ENCODE measurements at places on chromosomes 1 and 21.

DNA sequence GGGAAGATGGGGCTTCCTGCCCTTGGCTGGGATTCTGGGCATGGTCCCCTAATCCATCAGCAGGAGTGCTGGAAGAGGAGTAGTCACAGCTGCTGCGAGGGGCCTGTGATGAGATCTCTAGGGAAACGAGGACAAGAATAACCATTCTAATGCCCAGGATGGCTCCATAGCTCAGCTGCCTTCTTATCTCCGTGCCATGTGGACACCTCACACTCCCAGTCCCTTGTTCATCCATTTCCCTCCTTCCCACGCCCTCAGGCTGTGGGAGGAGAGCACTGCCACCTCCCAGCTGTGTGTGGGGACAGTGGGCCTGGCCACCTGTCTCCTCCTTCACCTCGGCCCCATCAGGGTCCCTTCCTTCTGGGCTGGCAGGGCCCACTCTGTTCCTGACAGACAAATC lies 16.1 kb upstream of the ETV3 start:
- no peak for ATAC-seq
- H3K27ac ChIP-seq = peak overlapping the region; percentile 75
- peak overlapping the region; percentile 10 for H3K4me3 ChIP-seq
- peaks cover 7% of the 10 kb centered on the region for H3K27me3 ChIP-seq

GRCh38 chr1:156760092-156760795 lies 7.1 kb upstream of the PRCC start:
- no peak for ATAC-seq
- H3K4me1 ChIP-seq = no peaks in the 10 kb centered on the region
- no peaks in the 10 kb centered on the region for H3K36me3 ChIP-seq
- H3K27ac ChIP-seq = no peak overlapping the region
- H3K4me3 ChIP-seq = no peak overlapping the region

DNA sequence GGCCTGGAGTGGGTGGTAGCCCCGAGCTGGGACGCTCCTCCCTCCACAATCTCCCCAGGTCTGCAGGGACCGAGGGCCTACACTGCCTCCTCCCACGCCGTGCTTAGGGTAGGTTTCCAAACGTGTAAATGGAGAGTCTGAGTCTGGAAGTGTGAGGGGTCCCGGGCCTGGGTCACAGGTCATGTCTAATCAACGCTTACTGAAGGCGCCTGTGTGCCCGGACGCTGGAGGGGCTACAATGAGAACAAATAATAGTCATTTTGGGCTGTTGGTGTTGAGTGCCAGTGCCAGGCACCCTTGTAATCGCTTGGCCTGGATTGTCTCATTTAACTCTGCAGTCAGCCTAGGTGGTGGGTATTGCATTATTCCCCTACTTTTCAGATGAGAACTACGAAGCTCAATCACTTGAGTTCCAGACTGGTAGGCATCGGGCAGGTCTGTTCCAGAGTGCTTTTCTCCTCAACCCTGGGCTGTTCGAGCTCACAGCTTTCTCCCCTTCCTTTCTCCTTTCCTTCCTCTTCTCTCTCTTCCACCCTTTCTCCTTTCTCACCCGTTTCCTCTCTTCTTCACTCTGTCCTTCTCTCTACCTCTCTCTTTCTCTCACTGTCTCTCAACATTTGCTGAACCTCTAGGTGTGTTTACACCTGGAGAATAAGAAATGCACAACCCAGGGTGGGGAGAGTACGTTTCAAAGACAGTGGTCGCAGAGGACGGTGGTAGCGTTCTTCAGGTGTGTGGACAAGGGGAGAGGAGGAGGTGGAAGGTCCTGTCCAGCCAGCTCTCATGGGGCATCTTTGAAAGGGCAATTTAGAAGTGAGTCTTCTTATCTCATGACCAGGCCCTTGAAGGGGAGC lies 883 bp downstream of the SLC66A1 start:
- H3K4me1 ChIP-seq = peaks cover 28% of the 10 kb centered on the region
- H3K27ac ChIP-seq = peak overlapping the region; percentile 63
- H3K27me3 ChIP-seq = no peaks in the 10 kb centered on the region
- H3K4me3 ChIP-seq = peak overlapping the region; percentile 71

DNA sequence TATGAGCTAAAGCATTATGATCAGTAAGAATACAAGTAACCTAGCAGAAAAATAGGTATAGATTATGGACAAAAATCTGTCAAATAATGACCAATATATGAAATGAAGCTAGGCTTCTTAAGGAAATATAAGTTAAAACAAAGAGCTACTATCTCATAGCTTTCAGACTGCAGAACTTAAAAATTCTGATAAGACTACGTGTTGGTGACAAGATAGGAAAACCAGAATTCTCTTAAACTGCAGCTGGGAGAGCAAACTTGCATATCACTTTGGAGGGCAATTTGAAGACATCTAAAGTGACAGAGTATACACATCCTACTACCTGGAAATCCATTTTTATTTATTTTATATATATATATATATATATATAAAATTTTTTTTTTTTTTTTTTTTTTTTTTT lies 65.5 kb downstream of the LTN1 start:
- no peak overlapping the region for H3K4me3 ChIP-seq
- no peak overlapping the region for H3K27ac ChIP-seq
- H3K36me3 ChIP-seq = peaks cover 84% of the 10 kb centered on the region

GRCh38 chr1:45762291-45762690 lies 11.8 kb upstream of the IPP start:
- ATAC-seq = no peak
- peaks cover 4% of the 10 kb centered on the region for H3K27me3 ChIP-seq
- no peaks in the 10 kb centered on the region for H3K36me3 ChIP-seq
- no peaks in the 10 kb centered on the region for H3K4me1 ChIP-seq
- H3K4me3 ChIP-seq = no peak overlapping the region
- H3K27ac ChIP-seq = no peak overlapping the region

GRCh38 chr1:19405761-19406487 lies 79.4 kb downstream of the CAPZB start:
- peak overlapping the region; percentile 73 for H3K27ac ChIP-seq
- no peak for ATAC-seq
- H3K27me3 ChIP-seq = no peaks in the 10 kb centered on the region
- peaks cover 42% of the 10 kb centered on the region for H3K4me1 ChIP-seq
- H3K36me3 ChIP-seq = peaks cover 56% of the 10 kb centered on the region
- no peak overlapping the region for H3K4me3 ChIP-seq

GRCh38 chr1:26799479-26800142 lies 11.9 kb downstream of the PIGV start:
- H3K4me3 ChIP-seq = peak overlapping the region; percentile 70
- ATAC-seq = peak; percentile 90
- H3K27me3 ChIP-seq = no peaks in the 10 kb centered on the region
- H3K36me3 ChIP-seq = peaks cover 42% of the 10 kb centered on the region

- no peaks in the 10 kb centered on the region for H3K36me3 ChIP-seq
- H3K4me3 ChIP-seq = no peak overlapping the region
- H3K27me3 ChIP-seq = peaks cover 4% of the 10 kb centered on the region
- no peaks in the 10 kb centered on the region for H3K4me1 ChIP-seq
- no peak overlapping the region for H3K27ac ChIP-seq
Observed at GRCh38 chr1:88043834-88044233, 640.2 kb upstream of the PKN2 start.

GRCh38 chr1:48889082-48889481 lies 112.4 kb upstream of the BEND5 start:
- H3K27ac ChIP-seq = no peak overlapping the region
- ATAC-seq = no peak
- H3K4me3 ChIP-seq = no peak overlapping the region
- H3K27me3 ChIP-seq = peaks cover 16% of the 10 kb centered on the region
- no peaks in the 10 kb centered on the region for H3K36me3 ChIP-seq

DNA sequence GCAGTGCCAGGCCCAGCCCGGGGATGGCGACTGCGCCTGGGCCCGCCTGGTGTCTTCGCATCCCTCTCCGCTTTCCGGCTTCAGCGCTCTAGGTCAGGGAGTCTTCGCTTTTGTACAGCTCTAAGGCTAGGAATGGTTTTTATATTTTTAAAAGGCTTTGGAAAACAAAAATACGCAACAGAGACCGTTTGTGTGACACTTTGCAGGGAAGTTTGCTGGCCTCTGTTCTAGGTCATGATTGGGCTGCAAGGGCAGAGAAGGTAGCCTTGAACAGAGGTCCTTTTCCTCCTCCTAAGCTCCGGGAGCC lies 719 bp downstream of the SOD1 start:
- H3K27ac ChIP-seq = peak overlapping the region; percentile 87
- H3K36me3 ChIP-seq = peaks cover 59% of the 10 kb centered on the region
- H3K4me1 ChIP-seq = peaks cover 39% of the 10 kb centered on the region
- ATAC-seq = peak; percentile 25

GRCh38 chr21:37257511-37257966 lies 9.6 kb downstream of the VPS26C start:
- no peaks in the 10 kb centered on the region for H3K27me3 ChIP-seq
- peak; percentile 34 for ATAC-seq
- peak overlapping the region; percentile 94 for H3K4me3 ChIP-seq

DNA sequence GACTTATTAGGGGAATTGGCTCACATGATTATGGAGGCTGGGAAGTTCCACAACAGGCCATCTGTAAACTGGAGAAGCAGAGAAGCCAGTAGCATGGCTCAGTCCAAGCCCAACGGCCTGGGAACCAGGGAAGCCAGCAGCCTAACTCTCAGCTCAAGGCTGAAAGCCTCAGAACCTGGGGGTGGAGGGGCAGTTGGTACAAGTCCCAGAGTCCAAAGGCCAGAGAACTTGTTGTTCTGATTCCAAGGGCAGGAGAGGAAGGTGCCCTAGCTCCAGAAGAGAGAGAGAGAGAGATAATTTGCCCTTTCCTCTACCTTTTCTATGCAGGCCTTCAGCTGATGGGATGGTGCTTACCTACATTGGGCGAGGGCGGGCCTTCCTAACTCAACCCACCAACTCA lies 55.3 kb downstream of the MAN1C1 start:
- no peak overlapping the region for H3K4me3 ChIP-seq
- ATAC-seq = no peak
- H3K27ac ChIP-seq = no peak overlapping the region

DNA sequence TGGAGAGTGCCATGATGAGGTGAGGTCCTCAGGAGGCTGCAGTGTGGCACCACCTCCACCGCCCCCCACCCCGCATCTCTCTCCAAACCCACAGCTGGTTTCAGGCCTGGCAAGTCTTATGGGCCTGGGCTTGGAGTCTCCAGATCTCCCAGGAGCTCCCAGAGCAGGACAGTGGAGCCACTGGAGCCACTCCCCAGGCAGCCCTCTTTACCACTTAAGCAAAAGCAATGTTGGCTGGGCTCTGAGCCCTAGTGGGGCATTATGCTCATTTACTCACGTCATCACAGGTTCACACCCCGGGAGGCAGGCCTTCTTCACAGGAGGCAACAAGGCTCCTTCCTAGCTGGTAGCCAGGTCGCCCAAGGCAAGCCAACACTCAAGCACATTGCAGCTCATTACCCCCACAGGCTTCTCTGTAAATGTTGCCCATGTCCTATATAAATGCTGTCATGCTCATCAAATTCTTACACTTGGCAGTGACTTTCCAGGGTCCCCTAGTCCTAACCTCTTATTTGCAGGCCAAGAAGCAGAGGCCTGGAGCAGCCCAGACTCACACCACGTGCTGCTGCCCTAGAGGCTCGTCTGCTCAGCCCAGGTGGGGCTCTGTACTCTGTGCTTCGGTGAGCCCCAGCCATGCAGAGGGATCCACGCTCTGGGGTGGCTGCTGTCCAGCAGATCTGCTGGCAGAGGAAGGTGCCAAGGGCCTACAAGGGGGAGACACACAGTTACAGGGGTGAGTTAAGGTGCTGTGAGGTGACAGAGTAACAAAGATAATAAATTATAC lies 459.3 kb downstream of the MATN1 start:
- no peak overlapping the region for H3K4me3 ChIP-seq
- no peaks in the 10 kb centered on the region for H3K36me3 ChIP-seq
- no peak overlapping the region for H3K27ac ChIP-seq
- no peaks in the 10 kb centered on the region for H3K4me1 ChIP-seq
- peaks cover 5% of the 10 kb centered on the region for H3K27me3 ChIP-seq
